ENCODE measurements at places on chromosomes 12 and 14. TPM values are rescaled to one million over a fixed set of nuclear protein-coding genes. Genes with fewer than 3 reads are reported as not detected.

The RTN1 gene
- total RNA-seq = 66.5 TPM

DNA sequence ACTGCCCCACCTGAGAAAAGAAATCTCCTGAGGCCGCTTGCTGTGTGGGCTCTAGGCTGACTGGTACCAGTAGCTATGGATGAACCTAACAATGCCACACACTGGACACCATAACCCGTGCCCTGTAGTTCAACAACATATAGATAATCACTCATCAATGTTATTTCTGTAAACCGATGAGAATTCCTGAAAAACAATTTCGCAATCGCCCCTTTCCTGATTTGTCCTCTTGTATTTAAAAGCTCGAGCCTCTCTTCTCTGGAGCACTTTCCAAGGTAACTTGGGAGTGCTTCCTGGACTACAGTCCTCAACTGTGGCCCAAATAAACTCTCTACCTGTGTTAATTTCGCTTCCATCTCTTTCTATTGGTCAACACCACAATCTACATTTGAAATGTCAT lies 26.1 kb upstream of the PPP2R5C start:
- H3K36me3 ChIP-seq = no peaks in the 10 kb centered on the region
- H3K27me3 ChIP-seq = no peaks in the 10 kb centered on the region
- DNase-seq = no peak
- H3K4me1 ChIP-seq = no peaks in the 10 kb centered on the region
- no peak overlapping the region for H3K4me3 ChIP-seq
- H3K27ac ChIP-seq = no peak overlapping the region

DNA sequence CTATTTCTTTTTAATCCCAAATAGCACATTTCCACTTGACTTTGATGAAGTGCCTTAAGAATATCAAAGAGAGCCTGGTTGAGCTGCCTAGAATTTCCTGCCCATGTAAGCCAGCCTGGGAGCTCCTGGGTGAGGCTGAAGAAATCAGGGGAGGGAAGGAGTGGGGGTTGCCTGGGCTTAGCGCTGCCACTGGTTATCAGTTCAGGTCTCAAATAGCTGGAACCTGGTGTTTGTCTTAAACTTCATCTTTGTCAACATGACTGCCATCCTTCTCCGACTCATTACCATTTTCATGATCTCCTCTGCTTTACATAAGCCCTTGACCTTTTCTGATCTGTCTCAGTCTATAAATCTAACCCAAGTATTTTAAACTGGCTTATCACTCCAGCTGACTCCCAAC lies 151.5 kb downstream of the TTC8 start:
- no peak overlapping the region for H3K27ac ChIP-seq
- no peak for DNase-seq
- H3K4me3 ChIP-seq = no peak overlapping the region
- H3K4me1 ChIP-seq = no peaks in the 10 kb centered on the region

GRCh38 chr12:62919838-62920237 lies 15.1 kb downstream of the PPM1H start:
- H3K36me3 ChIP-seq = no peaks in the 10 kb centered on the region
- no peak for DNase-seq
- no peak overlapping the region for H3K4me3 ChIP-seq
- H3K4me1 ChIP-seq = no peaks in the 10 kb centered on the region

- peaks cover 73% of the 10 kb centered on the region for H3K36me3 ChIP-seq
- no peak overlapping the region for H3K4me3 ChIP-seq
- H3K27ac ChIP-seq = no peak overlapping the region
- DNase-seq = no peak
Measured at GRCh38 chr12:57185906-57186508, 30.6 kb upstream of the NXPH4 start.

- no peak overlapping the region for H3K4me3 ChIP-seq
- DNase-seq = no peak
- H3K4me1 ChIP-seq = no peaks in the 10 kb centered on the region
- no peak overlapping the region for H3K27ac ChIP-seq
Measured at GRCh38 chr12:100229036-100229635, 28.5 kb downstream of the ACTR6 start.

DNA sequence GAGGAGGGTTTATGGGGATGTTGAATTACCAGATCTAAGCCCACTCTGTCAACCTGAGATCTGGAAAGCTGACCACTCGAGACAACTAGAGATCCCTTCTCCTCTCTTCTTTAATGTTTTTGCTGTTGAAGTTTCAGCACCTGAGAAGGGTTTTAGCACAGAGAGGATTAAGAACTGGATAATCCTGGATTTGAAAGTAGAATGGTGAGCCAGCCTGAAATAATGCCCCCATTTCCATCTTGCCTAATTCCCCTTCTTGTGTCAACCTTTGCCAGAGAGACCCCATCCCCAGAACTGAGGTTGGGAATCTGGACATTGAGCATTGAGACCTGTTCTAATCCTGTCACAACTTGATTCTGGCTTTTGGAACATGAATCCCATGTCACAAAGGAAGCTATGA lies 87.8 kb upstream of the RFLNA start:
- no peak overlapping the region for H3K4me3 ChIP-seq
- H3K36me3 ChIP-seq = no peaks in the 10 kb centered on the region
- no peaks in the 10 kb centered on the region for H3K27me3 ChIP-seq

GRCh38 chr14:89807892-89808291 lies 146.6 kb downstream of the EFCAB11 start:
- no peak overlapping the region for H3K27ac ChIP-seq
- no peaks in the 10 kb centered on the region for H3K36me3 ChIP-seq
- no peak for DNase-seq
- no peaks in the 10 kb centered on the region for H3K27me3 ChIP-seq
- H3K4me1 ChIP-seq = no peaks in the 10 kb centered on the region

DNA sequence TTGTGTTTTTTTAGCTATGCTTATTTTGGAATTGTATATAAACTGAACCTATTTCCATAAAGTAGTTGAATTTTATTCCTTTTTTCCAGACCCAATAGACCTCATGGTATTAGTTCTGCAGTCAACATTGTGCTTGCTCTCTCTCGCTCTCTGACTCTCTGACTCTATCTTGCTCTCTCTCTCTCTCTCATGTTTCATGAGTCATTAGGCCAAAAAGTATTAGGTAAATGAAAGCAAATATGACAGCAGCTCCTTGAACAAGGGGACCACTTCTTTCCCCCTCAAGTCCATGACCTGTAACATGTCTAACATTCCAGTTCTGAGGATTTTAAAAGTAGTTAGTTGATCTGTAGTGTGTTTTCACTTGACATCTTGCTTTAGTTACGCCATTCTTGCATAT lies 14.0 kb upstream of the C12orf71 start:
- H3K4me1 ChIP-seq = peaks cover 12% of the 10 kb centered on the region
- no peaks in the 10 kb centered on the region for H3K27me3 ChIP-seq
- H3K36me3 ChIP-seq = no peaks in the 10 kb centered on the region
- DNase-seq = no peak

DNA sequence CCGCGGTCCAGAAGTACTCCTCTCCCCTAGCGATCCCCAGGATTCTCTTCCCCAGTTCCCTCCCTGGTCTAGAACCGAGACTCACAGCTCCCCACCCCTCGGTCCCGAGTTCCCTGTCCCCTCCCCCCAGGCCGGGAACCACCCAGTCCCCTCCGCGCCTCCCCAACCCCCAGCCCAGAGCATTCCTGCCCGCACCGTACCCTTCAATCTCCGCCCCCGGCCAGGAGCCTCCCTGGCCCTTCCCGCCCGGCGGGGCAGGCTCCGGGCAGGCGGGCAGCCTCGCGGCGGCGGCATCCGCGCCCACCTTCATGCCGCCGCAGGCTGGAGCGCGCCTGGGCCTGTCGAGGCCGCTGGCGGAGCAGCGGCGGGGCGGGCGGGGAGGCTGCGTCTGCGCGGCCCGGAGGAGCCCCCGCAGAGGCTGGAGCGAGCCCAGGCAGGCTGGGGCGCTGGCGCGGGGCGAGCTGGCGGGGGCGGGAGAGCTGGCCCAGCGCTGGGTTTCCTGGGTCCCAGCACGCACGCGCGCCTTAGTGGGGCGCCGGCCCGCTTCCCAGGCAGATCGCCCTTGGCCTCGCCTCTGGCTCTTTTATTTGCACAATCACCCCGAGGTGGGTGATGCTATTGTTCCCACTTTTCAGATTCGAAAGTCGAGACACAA lies 22.2 kb upstream of the GPR132 start:
- H3K4me3 ChIP-seq = peak overlapping the region; percentile 71
- no peaks in the 10 kb centered on the region for H3K27me3 ChIP-seq
- no peaks in the 10 kb centered on the region for H3K36me3 ChIP-seq
- peak overlapping the region; percentile 68 for H3K27ac ChIP-seq
- peaks cover 24% of the 10 kb centered on the region for H3K4me1 ChIP-seq
- no peak for DNase-seq

The SIX1 gene
- 5.1 TPM for total RNA-seq

GRCh38 chr14:71923513-71923912 lies 8.7 kb upstream of the RGS6 start:
- no peaks in the 10 kb centered on the region for H3K27me3 ChIP-seq
- H3K36me3 ChIP-seq = no peaks in the 10 kb centered on the region
- H3K27ac ChIP-seq = no peak overlapping the region
- no peak for DNase-seq

The ARID2 gene
- 36.2 TPM for total RNA-seq

GRCh38 chr14:24274101-24274543 lies 2.7 kb upstream of the RABGGTA start:
- H3K27me3 ChIP-seq = no peaks in the 10 kb centered on the region
- H3K27ac ChIP-seq = peak overlapping the region; percentile 6
- H3K36me3 ChIP-seq = no peaks in the 10 kb centered on the region

DNA sequence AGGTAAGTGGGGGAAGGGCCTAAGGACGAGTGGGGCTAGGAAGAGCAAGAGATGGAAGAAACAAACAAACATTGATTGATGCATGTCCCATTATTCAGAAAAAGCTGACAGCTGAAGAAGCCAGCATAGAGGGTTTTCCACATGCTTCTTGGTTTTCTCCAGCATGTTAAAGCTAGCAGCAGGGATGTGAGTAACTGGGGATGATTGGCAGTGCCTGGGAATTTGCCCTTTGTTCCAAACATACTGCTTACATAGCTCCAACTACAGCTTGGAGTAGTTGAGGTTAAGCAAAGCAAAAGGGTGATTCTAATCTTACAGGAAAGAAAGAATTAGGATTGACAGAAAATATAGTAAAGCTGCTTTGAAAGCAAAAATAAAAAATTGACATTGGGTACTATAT lies 68.0 kb upstream of the IFNG-AS1 start:
- H3K27ac ChIP-seq = no peak overlapping the region
- DNase-seq = no peak
- H3K27me3 ChIP-seq = no peaks in the 10 kb centered on the region
- H3K36me3 ChIP-seq = no peaks in the 10 kb centered on the region

The SYNE3 gene
- 29.5 TPM for total RNA-seq

GRCh38 chr12:98893675-98894411 lies 248.8 kb downstream of the APAF1 start:
- peaks cover 8% of the 10 kb centered on the region for H3K4me1 ChIP-seq
- DNase-seq = no peak
- H3K36me3 ChIP-seq = no peaks in the 10 kb centered on the region
- no peaks in the 10 kb centered on the region for H3K27me3 ChIP-seq
- H3K4me3 ChIP-seq = peak overlapping the region; percentile 62

- peaks cover 41% of the 10 kb centered on the region for H3K4me1 ChIP-seq
- no peak overlapping the region for H3K27ac ChIP-seq
- peak overlapping the region; percentile 30 for H3K4me3 ChIP-seq
- peaks cover under 1% of the 10 kb centered on the region for H3K27me3 ChIP-seq
- no peak for DNase-seq
- no peaks in the 10 kb centered on the region for H3K36me3 ChIP-seq
Measured at GRCh38 chr14:60652674-60653651, 3.7 kb upstream of the SIX1 start.

DNA sequence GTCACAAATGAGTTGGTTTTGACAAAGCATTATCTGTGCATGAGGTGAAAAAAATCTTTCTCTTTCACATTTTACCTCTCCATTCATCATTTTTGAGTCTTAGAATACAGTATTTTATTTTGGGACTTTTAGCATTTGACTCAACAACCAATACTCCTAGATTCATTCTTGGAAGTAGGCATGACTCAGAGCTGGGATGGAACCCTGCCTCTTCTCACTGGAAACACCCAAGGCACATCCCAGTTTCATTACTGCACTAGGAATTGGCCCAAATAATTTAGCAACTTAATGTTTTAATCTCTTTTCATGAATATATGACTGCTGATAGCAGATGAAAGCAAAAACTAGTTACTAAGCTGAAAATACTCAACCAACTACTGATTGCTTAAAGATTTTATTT lies 3.3 kb upstream of the PDZRN4 start:
- H3K27ac ChIP-seq = no peak overlapping the region
- peaks cover 2% of the 10 kb centered on the region for H3K4me1 ChIP-seq
- H3K27me3 ChIP-seq = no peaks in the 10 kb centered on the region
- no peaks in the 10 kb centered on the region for H3K36me3 ChIP-seq

The CAPS2 gene
- 18.7 TPM for total RNA-seq

DNA sequence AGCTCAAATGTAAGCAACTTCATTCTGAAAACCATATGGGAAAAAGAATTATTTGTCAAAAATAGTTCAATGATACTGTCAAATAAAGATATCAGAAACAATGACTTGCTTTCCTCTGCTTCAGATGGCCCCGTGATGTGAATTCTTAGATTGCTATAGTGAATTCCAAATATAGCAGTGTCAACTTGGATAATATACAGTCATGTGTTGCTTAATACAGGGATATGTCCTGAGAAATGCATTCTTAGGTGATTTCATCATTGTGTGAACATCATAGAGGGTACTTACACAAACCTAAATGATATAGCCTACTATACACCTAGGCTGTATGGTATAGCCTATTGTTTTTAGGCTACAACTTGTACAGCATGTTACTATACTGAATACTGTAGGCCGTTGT lies 108.7 kb upstream of the MIS18BP1 start:
- H3K36me3 ChIP-seq = no peaks in the 10 kb centered on the region
- H3K27me3 ChIP-seq = no peaks in the 10 kb centered on the region
- H3K27ac ChIP-seq = no peak overlapping the region
- no peaks in the 10 kb centered on the region for H3K4me1 ChIP-seq
- H3K4me3 ChIP-seq = no peak overlapping the region

- no peak overlapping the region for H3K27ac ChIP-seq
- no peak overlapping the region for H3K4me3 ChIP-seq
- H3K4me1 ChIP-seq = no peaks in the 10 kb centered on the region
- no peak for DNase-seq
- H3K36me3 ChIP-seq = no peaks in the 10 kb centered on the region
- H3K27me3 ChIP-seq = no peaks in the 10 kb centered on the region
Measured at GRCh38 chr14:24783791-24784190, 149.8 kb upstream of the GZMB start.

DNA sequence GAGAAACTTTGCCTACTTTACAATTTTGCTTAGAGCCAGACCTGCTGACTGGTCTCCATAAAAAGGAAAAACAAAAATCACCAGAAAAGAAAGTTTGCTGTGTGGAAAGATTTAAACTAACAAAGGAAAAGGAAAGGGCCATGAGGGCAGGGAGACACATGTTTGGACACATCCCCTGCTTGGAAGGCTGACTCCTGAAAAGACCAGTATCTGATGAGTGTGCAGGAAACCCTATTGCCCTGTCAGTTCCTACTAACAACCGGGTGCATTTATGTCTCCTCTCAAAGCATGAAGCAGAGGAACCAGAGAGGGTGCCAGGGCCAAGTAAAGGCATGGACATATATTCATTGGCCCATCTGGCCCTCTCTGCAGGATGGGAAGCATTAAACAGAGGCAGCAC lies 7.0 kb upstream of the STAB2 start:
- no peak overlapping the region for H3K27ac ChIP-seq
- no peaks in the 10 kb centered on the region for H3K27me3 ChIP-seq
- no peaks in the 10 kb centered on the region for H3K4me1 ChIP-seq
- no peaks in the 10 kb centered on the region for H3K36me3 ChIP-seq
